HL-60 (cell line): ENCODE measurements at places on chromosomes 5 and 9.

- DNase-seq: no peak
These were observed 41.3 kb downstream of the EHMT1 start for GRCh38 chr9:137660144-137660543.

- DNase-seq: no peak
These were observed 288.9 kb downstream of the TRPM3 start for GRCh38 chr9:70832492-70832891.

GRCh38 chr9:130112538-130113151, 58.9 kb downstream of the GPR107 start:
- DNase-seq: no peak

- DNase-seq: no peak
These were observed 30.4 kb downstream of the TNFSF8 start for GRCh38 chr9:114899995-114900394.

GRCh38 chr9:81132318-81132717, 557.0 kb downstream of the TLE1 start:
- DNase-seq: no peak

- no peak for DNase-seq
These were observed 1061.9 kb upstream of the CDH18 start for GRCh38 chr5:21049901-21050300.
